ENCODE measurements at places on chromosomes 3 and 15.

GRCh38 chr15:36106640-36107335 lies 472.6 kb upstream of the CDIN1 start:
- DNase-seq: no peak

DNA sequence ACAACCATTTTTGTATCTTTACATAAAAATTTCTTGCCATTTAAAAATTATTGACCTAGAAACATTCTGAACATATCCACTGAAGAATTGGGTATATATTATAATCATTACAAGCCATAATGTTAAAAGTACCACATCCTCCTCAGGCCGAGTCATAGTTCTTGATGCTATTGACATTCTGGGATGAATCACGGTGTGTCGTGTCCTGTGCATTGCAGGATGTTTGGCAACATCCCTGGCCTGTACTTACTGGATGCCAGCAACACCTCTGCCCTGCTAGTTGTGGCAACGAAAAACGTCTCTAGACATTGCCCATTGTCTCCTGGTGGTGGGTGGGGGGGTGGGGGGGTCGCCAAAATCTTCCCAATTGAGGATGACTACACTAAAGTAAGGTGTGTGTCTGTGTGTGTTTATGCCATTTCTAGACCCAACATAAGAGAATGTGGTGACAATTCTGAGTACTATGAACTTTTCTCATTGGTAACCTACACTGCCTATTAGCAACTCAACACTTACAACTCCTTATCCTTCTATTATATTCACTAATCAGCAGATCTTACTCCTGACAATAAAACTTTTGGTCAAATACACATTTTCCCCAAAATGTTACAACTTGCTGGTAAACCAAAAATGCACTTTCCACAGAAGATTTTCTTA lies 471.6 kb downstream of the FOXP1 start:
- no peak for DNase-seq

- no peak for DNase-seq
These were observed 2.5 kb downstream of the MOBP start for GRCh38 chr3:39469945-39470344.

GRCh38 chr15:68517285-68517761 lies 61.5 kb upstream of the CORO2B start:
- no peak for DNase-seq

GRCh38 chr3:18830087-18830486 lies 318.2 kb upstream of the KCNH8 start:
- DNase-seq: peak; percentile 13

DNA sequence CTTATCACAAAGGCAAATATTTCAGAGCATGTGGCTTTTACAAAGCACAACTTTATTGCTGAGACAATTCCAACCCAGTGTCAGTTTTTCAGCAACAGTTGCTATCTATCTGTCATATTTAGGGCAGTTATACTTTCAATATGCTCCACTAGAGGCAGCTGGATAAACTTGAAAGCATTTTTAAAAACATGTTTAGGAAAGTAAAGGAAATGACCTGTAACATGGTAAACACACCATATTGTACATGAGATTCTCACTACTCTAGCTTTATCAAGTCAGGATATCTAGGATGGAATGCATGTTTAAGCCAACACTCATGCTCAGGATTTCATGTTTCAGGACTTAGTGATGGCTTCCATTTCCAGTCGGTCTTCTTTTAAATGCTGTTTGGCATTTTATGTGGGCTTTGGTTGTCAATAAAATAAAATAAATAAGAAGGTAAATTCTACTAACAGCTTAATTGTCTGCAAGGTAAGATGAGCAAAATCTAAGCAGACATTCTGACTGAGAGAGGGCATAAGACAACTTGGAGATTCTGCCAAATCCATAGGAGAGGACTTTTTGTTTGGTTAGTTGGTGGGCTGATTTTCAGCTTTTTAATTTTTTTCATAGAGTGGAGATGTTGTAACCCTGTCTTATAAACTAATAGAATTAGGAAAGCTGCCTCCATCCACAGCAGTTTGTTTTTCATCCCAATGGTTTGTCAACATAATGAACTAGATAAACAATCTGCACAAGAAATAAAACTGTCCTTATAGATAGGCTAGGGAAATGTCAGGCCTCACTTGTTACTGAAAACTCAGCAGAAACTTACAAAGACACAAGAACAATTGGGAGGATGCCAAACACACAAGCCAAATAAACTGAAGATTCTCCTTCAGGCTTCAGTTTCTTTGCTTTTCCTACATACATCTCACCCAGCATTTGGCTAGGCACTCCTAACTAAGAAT lies 63.4 kb upstream of the CPB1 start:
- DNase-seq: no peak

GRCh38 chr15:88066636-88067330 lies 189.8 kb downstream of the NTRK3 start:
- no peak for DNase-seq

- no peak for DNase-seq
These were observed 55.8 kb upstream of the MINAR1 start for GRCh38 chr15:79376383-79376782.

DNA sequence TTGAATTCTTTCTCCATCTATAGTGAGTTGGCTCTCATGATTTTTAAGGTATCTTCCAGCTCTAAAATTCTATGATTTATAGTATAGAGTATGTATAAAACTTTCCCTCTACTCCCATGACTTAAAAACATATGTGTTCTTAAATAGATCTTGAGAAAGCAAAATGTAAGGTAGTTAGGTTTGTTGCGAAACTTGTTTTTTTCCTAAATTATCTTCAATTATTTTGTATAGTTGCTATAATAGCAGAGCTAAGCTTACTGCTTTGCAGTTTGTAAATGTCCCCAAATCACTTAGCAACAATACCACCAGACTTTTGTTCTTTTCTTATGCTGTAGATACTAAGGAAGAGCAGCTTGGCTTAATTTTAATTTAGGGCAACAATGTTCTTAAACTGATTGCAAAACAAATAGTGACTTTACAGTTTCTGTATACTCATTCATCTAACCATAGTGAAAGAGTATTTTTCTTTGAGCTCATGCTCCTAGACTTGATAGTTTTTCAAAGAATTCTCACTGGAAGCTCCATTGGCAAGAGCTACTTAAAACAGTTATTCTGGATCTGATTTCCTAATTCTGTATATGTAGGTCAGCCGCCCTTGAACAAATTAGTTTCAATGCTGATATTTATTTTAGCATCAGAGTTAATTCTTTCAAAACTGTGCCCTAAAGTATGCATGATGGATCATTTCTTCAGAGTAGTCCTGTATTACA lies 61.2 kb downstream of the LYSMD4 start:
- DNase-seq: no peak

- DNase-seq: no peak
These were observed 35.8 kb upstream of the SLC6A11 start for GRCh38 chr3:10780243-10780642.

- DNase-seq: peak; percentile 87
These were observed 4.6 kb upstream of the FBLN2 start for GRCh38 chr3:13544293-13544831.

DNA sequence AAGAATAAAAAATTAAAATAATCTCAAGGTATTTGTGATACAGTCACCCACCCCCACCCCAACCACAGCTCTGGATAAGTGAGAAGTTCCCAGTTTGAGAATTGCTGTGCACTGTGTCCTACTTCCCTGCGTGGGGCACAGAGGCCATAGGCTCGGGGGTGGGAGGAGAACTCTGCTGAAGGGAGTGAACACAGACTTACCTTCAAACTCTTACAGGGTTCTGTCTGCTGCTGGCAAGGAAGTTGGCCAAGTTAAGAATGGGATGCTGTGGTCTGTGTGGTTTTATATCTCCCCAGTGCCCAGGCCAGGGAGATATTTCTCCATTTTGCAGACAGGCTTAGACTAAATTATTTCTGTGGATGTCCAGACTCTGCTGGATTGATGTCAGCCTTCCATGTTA lies 37.6 kb downstream of the SPTSSB start:
- no peak for DNase-seq

DNA sequence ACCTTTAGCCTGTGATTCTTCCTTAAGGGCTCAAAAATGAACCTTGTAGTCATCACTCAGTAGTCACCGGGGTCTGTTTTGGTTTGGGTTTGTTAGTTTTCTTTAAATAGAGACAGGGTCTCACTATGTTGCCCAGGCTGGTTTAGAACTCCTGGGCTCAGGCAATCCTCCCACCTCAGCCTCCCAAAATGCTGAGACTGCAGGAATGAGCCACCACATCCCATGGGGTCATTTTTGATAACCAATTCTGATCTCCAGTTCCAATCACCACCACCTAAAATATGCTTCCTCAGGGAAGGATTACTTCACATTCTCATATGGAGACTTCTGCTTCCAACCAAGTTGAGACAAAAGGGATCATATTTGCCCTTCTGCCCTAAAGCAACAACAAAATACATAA lies 22.1 kb downstream of the ATP13A3 start:
- no peak for DNase-seq

GRCh38 chr15:40241269-40242212 lies 2.7 kb downstream of the PAK6 start:
- DNase-seq: no peak

GRCh38 chr3:75781079-75781745 lies 4.1 kb downstream of the ZNF717 start:
- no peak for DNase-seq

DNA sequence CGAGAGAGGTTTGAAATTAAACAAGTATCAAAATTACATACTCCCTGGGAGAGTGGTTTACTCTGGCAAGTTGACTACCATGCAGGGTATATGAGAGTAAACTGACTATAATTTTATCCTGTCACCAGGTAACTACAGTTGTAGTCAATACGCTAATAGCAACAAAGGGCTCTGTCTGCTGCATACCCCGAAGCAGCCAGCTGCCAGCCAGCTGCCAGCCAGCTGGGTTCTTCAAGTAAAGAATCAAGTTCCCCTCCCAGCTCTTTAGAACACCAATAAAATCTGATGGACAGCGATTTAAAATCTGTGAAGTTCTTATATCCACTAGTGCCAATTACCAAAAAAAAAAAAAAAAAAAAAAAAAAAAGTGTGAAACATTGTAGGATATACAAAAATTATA lies 417.7 kb upstream of the CFAP20DC start:
- DNase-seq: no peak
